Activated effector memory CD4-positive, alpha-beta T cell treated with anti-CD3 and anti-CD28 coated beads, Interleukin-2, amount 50 U/mL, for 16 hours (primary cell): ENCODE measurements at places on chromosomes 16 and 17.

DNA sequence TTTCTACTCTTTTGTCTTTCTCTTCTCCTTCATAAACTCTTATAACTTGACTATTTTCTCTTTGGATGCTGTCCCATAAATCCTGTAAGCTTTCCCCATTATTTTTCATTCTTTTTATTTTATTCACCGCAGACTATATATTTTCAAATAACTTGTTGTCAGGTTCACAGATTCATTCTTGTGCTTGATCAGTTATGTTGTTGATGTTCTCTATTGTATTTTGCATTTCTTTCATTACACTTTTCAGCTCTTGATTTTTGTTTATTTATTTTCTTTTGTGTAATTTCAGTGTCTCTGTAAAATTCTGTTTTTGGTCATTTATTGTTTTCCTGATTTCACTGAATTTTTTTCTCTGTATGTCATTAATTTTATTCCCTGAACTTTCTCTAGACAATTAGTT, 49.2 kb downstream of the EFCAB13 start:
- DNase-seq: no peak

- no peak for DNase-seq
Observed at GRCh38 chr17:49971848-49972485, 3.0 kb downstream of the DLX4 start.

DNA sequence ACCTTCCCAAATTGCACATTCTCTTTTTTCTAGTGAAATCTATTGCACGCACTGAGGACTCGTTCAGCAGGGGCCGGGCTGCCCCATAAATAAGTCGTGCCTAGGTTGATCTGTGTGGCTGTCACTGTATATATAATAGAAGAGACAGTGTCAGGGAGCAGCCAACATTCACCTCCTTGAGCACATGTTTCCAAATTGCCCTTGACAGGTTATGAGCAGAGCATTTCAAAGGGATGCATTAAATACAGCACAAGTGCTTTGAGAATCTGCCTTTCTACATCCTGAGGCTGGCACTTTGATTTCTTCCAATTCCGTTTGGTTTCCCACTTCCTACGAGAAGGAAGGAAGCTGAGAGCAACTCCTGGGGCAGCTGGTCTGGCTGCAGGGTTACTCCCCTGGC, 291.2 kb downstream of the NPIPA8 start:
- DNase-seq: no peak

GRCh38 chr16:81547194-81547938, 102.8 kb downstream of the CMIP start:
- DNase-seq: no peak

DNA sequence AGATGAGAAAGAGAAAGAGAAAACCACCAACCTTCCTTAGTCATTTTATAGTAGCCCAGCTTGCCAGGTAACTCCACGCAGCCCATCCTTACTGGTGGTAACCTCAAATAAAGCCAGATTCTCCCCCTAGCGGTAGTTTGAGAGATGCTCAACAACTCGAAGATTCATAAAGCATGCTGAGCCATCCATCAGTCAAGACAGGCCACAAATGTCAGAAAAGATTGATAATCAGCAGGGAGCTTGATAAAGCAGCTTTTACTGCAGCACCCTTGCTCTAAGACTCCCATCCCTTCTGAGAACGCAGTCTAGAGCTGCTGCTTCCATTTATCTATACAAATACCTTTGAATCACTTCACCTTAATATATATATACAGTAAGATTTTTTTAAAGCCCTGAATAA, 451.5 kb upstream of the HSBP1 start:
- DNase-seq: no peak

GRCh38 chr16:89123831-89124100, 30.1 kb downstream of the ACSF3 start:
- DNase-seq: no peak

GRCh38 chr16:35186045-35186759, 1726.8 kb downstream of the TP53TG3F start:
- no peak for DNase-seq

- DNase-seq: no peak
Observed at GRCh38 chr16:65940711-65941110, 425.8 kb upstream of the CDH5 start.
